ENCODE measurements at places on chromosomes 3 and 15.

GRCh38 chr3:114775395-114775794 is 371.7 kb downstream of the ZBTB20 start:
- DNase-seq = no peak
- H3K27me3 ChIP-seq = no peaks in the 10 kb centered on the region
- no peak overlapping the region for H3K27ac ChIP-seq
- H3K36me3 ChIP-seq = no peaks in the 10 kb centered on the region

DNA sequence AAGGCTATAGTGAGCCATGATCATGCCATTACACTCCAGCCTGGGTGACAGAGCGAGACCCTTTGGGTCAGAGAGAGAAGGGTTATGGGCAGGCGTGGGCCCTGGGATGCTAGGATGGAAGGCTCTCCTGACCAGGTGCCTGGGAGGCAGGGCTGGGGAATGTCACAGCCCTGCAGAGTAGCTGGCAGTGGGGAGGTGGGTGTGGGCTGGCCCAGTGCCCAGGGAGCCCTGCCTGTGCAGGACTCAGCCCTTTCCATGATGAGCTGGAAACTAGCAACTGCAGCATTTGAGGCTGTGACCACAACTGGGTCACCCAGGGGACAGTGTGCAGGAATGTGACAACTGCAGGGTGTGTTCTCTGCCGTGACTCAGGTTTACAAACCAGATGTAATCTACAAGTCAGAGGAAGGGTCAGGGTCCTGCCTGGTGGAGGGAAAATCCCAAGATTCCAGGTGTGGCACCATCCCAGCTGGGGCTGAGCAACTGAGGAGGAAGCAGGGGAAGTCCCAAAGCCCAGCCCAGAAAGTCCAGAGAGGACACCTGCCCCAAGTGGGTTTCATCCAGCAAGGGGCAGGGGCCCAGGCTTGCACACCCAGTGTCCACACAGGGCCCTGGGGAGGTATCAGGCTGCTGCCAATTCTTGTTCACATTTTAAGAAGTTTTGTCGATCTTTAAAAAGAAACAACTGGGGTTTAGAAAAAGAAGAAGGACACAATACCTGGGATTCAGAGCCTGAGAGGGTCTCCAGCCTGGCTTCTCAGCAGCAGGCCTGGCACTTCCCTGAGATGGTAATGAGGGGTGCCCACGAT is 45.5 kb downstream of the SLC28A1 start:
- peak overlapping the region; percentile 77 for H3K4me3 ChIP-seq
- H3K36me3 ChIP-seq = peaks cover 3% of the 10 kb centered on the region
- DNase-seq = peak; percentile 76
- peaks cover 2% of the 10 kb centered on the region for H3K27me3 ChIP-seq
- peak overlapping the region; percentile 99 for H3K27ac ChIP-seq

- DNase-seq = no peak
- no peaks in the 10 kb centered on the region for H3K27me3 ChIP-seq
- peaks cover 18% of the 10 kb centered on the region for H3K4me1 ChIP-seq
- H3K27ac ChIP-seq = peak overlapping the region; percentile 1
- H3K4me3 ChIP-seq = peak overlapping the region; percentile 27
- H3K36me3 ChIP-seq = peaks cover 38% of the 10 kb centered on the region
Measured at GRCh38 chr3:36988356-36988755, 4.6 kb downstream of the EPM2AIP1 start.

DNA sequence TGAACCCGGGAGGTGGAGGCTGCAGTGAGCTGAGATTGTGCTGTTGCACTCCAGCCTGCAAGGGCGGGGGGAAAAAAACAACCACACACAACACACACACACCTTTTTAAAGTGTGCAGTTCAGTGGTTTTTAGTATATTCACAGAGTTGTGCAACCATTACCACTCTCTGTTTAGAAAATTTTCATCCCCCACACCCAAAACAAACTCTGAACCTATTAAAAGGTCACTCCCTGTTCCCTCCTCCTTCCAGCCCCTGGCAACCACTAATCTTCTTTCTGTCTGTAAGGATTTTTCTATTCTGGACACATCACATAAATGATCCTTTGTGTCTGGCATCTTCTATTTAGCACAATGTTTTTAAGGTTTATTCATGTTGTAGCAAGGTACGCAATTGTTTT is 159.1 kb downstream of the ATG7 start:
- H3K4me1 ChIP-seq = peaks cover 23% of the 10 kb centered on the region
- DNase-seq = no peak
- no peak overlapping the region for H3K4me3 ChIP-seq
- no peaks in the 10 kb centered on the region for H3K27me3 ChIP-seq
- H3K27ac ChIP-seq = no peak overlapping the region

GRCh38 chr3:101722394-101723173 is 1.8 kb upstream of the CEP97 start:
- no peak overlapping the region for H3K4me3 ChIP-seq
- H3K4me1 ChIP-seq = peaks cover 6% of the 10 kb centered on the region
- no peaks in the 10 kb centered on the region for H3K27me3 ChIP-seq
- H3K36me3 ChIP-seq = peaks cover under 1% of the 10 kb centered on the region
- H3K27ac ChIP-seq = no peak overlapping the region

- peaks cover 22% of the 10 kb centered on the region for H3K36me3 ChIP-seq
- no peak for DNase-seq
- peak overlapping the region; percentile 86 for H3K4me3 ChIP-seq
Measured at GRCh38 chr3:57557085-57557537, 1.0 kb downstream of the PDE12 start.

GRCh38 chr3:99410789-99411311 is 227.5 kb upstream of the COL8A1 start:
- H3K4me3 ChIP-seq = no peak overlapping the region
- no peak for DNase-seq
- no peak overlapping the region for H3K27ac ChIP-seq
- no peaks in the 10 kb centered on the region for H3K36me3 ChIP-seq
- H3K27me3 ChIP-seq = no peaks in the 10 kb centered on the region

DNA sequence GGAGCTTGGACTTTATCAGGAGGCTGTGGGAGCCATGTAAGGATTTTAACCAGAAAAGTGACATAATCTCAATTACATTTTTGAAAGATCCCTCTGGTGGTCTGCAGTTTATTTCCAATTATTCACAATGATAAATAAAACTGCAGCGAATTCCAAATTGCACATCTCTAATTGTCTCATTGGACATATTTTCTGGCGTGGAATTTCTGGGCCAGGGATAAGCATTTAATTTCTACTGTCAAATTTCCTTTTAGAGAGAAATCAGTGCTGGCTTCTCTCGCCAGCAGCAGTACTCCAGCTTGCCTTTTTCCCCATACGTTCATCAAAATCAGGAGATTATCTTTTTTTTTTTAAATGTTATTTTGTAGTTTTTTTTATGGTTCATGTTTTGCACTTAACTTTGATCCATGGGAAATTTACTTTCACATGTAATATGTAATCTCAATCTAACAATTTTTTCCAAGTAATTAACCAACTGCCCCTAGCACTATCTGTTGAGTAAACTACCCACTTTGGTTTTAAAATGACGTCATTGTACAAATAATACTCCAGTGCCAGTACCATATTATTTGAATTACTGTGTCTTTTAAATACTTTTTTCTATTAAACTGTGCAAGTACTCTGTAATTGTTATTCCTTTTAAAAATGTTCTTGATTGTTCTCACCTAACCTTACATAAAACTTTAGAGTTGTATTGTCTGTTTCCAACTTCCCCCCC is 251.8 kb downstream of the ADAMTSL3 start:
- peaks cover 18% of the 10 kb centered on the region for H3K27me3 ChIP-seq
- no peak for DNase-seq
- no peak overlapping the region for H3K4me3 ChIP-seq
- H3K27ac ChIP-seq = no peak overlapping the region

DNA sequence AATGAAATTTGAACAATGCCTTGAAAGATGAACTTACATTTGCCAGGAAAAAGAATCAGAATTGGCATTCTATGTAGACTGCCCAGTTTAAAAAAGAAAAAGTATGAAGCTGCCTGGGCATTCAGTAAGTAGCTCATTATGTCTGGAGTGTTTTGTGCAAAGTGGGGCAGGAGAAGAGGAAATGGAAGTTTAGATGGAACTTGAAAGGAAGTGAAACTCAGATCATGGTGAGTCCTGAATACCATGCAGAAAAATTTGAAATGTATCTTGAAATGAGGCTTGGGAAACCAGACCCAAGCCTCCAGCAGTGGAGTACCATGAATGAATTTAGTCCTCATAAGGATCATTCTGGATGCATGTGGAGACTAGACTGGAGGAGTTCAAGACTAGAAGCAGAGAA is 4.8 kb upstream of the MORC1 start:
- peaks cover 4% of the 10 kb centered on the region for H3K27me3 ChIP-seq
- H3K27ac ChIP-seq = no peak overlapping the region
- H3K4me1 ChIP-seq = peaks cover 12% of the 10 kb centered on the region
- no peak for DNase-seq

GRCh38 chr15:88389120-88389519 is 78.1 kb downstream of the MRPL46 start:
- no peaks in the 10 kb centered on the region for H3K4me1 ChIP-seq
- H3K27ac ChIP-seq = no peak overlapping the region
- H3K36me3 ChIP-seq = no peaks in the 10 kb centered on the region
- H3K27me3 ChIP-seq = peaks cover 15% of the 10 kb centered on the region
- DNase-seq = no peak

- peaks cover 6% of the 10 kb centered on the region for H3K27me3 ChIP-seq
- H3K36me3 ChIP-seq = no peaks in the 10 kb centered on the region
- DNase-seq = no peak
- H3K4me3 ChIP-seq = no peak overlapping the region
- H3K4me1 ChIP-seq = no peaks in the 10 kb centered on the region
Measured at GRCh38 chr3:42894698-42895579, 11.0 kb upstream of the ZNF662 start.

DNA sequence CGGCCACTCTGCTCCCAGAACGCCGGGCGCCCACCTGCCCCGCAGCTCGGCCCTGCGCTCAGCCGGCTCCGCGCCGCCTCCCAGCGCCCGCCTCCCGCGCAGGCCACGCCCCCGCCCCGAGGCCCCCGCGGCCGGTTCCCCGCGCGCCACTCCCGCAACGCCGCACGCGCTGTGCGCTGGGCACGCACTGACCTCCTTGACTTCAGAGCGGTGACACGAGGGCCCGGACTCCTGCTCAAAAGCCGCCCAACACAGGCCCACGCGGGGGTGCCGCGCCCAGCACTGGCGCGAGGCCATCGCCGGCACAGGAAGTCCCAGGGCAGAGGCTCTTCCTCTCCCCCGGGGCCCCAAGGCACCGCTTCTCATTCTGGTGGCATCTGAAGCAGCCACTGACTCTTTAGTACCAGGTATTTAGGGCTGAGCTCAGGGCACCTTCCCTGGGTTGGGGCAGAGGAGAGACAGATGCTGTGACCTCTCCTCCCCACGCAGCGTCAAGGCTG is 12.4 kb downstream of the TNK2 start:
- peaks cover 37% of the 10 kb centered on the region for H3K4me1 ChIP-seq
- peaks cover 4% of the 10 kb centered on the region for H3K27me3 ChIP-seq
- no peaks in the 10 kb centered on the region for H3K36me3 ChIP-seq

DNA sequence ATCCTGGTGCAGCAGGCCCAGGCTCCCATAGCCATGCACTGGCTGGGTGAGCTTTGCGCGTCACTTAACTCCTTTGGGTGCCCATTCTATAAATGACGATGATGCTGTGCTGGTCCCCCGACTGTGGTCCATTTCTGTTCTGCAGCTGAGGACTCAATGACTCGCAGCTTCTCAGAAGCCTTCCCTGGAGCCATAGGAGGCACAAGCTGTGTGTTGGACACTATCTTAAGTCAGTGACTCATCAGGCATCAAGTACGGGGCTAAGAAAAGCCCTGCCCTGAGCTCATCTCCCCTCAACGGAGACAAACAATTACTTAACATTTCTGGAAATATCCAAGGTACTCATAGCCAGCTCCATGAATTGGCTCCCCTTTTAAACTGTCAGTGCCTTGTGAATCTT is 13.8 kb upstream of the MUSTN1 start:
- no peaks in the 10 kb centered on the region for H3K27me3 ChIP-seq
- peaks cover 5% of the 10 kb centered on the region for H3K36me3 ChIP-seq
- no peak overlapping the region for H3K4me3 ChIP-seq
- no peak overlapping the region for H3K27ac ChIP-seq
- no peak for DNase-seq
- H3K4me1 ChIP-seq = no peaks in the 10 kb centered on the region

DNA sequence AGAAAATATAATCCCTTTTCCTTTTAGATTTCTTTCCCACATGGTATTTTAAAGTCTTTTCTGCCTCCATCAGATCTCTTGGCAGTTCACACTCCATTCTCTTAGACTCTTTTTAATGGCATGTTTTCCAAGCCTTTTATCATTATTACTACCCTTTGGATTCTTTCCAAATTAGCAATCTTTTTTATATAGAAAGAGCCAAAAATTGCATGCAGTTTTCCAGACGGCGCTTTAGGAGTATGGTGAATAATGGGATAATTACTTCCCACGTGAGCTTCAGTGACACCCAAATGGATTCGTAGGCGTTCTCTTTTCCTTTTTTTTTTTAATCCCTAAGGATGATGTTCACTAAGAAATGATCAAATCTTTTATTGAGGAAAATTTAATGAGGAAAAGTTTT is 354.8 kb upstream of the DNAJC19 start:
- no peak overlapping the region for H3K4me3 ChIP-seq
- no peaks in the 10 kb centered on the region for H3K27me3 ChIP-seq
- no peak for DNase-seq
- H3K27ac ChIP-seq = no peak overlapping the region

GRCh38 chr3:145058483-145058882 is 1086.9 kb downstream of the DIPK2A start:
- no peak for DNase-seq
- H3K4me3 ChIP-seq = no peak overlapping the region
- H3K27me3 ChIP-seq = no peaks in the 10 kb centered on the region
- H3K36me3 ChIP-seq = no peaks in the 10 kb centered on the region

- no peaks in the 10 kb centered on the region for H3K27me3 ChIP-seq
- no peak for DNase-seq
Measured at GRCh38 chr3:49244581-49245205, 32.3 kb downstream of the C3orf62 start.

- H3K36me3 ChIP-seq = peaks cover 18% of the 10 kb centered on the region
- DNase-seq = peak; percentile 34
- peak overlapping the region; percentile 52 for H3K4me3 ChIP-seq
Measured at GRCh38 chr3:32457971-32458471, 44.6 kb downstream of the CMTM6 start.

DNA sequence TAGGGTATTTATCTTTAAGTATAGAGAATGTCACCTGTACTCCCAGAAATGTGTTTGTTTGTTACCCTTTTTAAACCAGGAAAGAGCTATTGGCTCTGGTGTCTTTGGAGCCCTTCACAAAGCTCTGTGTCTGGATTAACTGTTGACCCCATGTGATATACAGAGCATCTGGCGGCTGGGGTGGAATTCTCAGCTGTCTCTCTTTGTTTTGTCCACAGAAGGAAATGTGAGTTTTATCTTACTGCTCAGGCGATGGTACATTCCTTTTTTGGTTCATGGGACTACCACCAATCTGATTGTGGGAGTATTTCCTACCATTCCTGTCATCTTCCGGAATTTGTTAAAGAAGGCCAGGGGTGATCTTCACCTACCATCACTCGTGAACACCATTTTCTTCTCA is 120.3 kb downstream of the AKAP13 start:
- H3K36me3 ChIP-seq = no peaks in the 10 kb centered on the region
- no peak overlapping the region for H3K4me3 ChIP-seq
- no peak for DNase-seq
- no peaks in the 10 kb centered on the region for H3K27me3 ChIP-seq
- peak overlapping the region; percentile 23 for H3K27ac ChIP-seq
